NCI-H1436 (cell line): ENCODE measurements at places on chromosomes 4 and X.
A peak's percentile ranks its signal among the peaks of the same experiment; 100 is the strongest.

GRCh38 chr4:11299016-11299415, 129.7 kb downstream of the HS3ST1 start:
- no peak for DNase-seq

GRCh38 chr4:84529169-84529751, 30.2 kb upstream of the NKX6-1 start:
- peak; percentile 35 for DNase-seq

- no peak for DNase-seq
Measured at GRCh38 chr4:119725688-119726330, 97.2 kb upstream of the PDE5A start.

GRCh38 chr4:25809996-25810395, 52.8 kb downstream of the SEL1L3 start:
- DNase-seq = no peak

DNA sequence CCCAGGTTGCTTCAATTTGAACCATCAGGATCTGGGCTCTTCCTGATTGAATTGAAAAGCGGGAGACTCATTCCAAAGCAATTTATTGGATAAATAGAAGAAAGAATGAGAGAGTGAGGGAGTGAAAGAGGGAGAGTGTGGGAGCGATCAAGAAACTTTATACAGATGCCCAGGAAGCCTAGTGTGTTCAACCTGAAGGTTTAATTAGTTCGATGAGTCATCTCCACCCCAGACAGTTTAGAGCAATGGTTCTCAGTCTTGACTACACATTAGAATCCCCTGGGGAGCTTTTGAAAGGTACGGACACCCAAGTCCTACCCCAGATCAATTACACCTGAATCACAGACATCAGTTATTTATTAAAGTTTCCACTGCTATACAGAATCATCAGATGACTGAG, 61.5 kb downstream of the GEMIN8 start:
- DNase-seq = no peak

DNA sequence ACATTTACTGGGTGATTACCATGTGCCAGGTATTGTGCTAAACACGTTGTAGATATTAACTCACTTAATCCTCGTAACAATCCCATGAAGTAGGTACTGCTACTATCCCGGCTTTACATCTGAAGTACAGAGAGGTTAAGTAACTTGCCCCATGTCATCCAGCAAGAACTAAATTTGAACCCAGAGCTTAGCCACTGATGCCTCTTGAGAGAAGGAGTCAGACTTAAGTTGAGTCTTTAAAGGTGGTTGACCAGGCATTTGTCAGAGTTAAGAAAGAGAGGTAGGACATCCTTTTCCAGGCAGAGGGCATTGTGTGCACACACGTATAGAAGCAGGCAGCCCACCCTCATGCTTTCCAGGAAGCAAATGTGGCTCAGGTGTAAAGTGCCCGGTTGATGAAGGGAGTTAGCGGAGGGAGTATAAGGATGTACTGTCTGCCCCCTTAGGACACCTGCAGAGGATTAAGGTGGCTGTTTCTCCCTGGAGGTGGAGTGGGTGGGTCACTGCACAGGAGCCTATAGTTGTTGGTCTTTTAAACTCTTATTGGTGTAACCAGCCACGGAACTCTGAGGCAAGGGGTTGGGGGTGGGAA, 335 bp upstream of the CD38 start:
- DNase-seq = no peak

- DNase-seq = no peak
Measured at GRCh38 chrX:40172401-40173142, 74.8 kb upstream of the BCOR start.

- no peak for DNase-seq
Measured at GRCh38 chr4:48687313-48688051, 92.6 kb downstream of the FRYL start.

- no peak for DNase-seq
Measured at GRCh38 chrX:16114611-16115010, 8.8 kb upstream of the GRPR start.

- DNase-seq = no peak
Measured at GRCh38 chr4:2763511-2763967, 7.4 kb upstream of the TNIP2 start.

GRCh38 chrX:39907964-39908661, 189.6 kb downstream of the BCOR start:
- no peak for DNase-seq

- no peak for DNase-seq
Measured at GRCh38 chr4:56026596-56026995, 77.9 kb downstream of the CEP135 start.

GRCh38 chrX:125646195-125646594, 326.5 kb downstream of the TEX13C start:
- DNase-seq = no peak

DNA sequence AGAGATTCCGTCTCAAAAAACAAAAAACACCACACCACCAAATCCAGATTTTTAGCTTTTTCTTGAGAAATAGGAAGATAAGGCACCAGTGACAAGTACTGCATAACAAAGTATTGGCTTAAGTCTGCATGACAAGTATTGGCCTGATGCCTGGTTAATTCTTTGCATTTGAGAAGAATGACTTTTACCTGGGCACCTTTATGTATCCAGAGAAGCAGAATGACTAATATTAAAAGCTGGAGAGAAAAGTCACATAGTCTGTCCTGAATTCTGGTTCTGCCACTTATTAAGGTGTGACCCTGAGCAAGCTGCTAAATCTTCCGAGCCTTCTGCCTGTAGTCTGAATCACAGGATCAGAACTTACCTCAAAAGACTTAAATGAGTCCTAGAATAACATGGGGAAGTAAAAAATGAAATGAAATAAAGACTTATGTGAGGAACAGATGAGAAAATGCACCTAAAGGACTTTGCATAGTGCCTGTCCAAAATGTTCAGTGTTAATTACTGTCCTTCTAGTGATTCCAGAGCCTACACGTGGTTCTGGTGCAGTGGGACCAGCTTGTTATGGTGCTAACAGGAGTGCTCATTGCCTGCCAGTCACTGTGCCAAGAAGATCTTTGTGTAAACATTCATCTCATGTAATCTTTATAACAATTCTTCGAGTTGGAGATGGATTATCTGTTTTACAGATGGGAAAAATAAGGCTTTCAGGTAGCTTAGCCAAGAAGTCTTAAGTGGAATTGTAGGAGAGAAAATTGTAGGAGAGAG, 31.6 kb downstream of the UGDH start:
- DNase-seq = no peak

GRCh38 chr4:159238631-159239030, 135.8 kb downstream of the RAPGEF2 start:
- no peak for DNase-seq

- DNase-seq = no peak
Measured at GRCh38 chr4:147825451-147826287, 93.8 kb downstream of the ARHGAP10 start.

GRCh38 chrX:115939636-115940160, 230.8 kb upstream of the AGTR2 start:
- no peak for DNase-seq

DNA sequence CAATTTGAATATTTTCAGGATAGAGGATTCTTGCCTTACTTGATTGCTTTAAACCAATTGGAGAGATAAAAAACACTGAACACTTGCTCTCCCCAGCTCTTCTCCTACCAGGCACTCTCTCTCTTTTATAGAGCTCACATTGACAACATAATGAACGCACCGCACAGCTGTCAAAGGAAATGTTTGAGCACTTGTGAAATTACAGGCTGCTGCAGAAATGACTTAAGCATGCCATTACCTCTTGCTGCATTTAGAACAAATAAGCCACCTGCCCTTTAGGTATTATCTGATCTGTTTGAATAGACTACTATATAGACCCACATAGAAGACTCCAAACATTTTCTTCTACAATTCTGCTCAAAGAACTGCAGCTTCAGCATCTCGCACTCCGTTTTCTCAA, 227.7 kb downstream of the C4orf33 start:
- DNase-seq = peak; percentile 82

- DNase-seq = no peak
Measured at GRCh38 chrX:112670977-112671376, 8.8 kb downstream of the LHFPL1 start.

GRCh38 chrX:17496407-17496806, 121.4 kb downstream of the NHS start:
- no peak for DNase-seq

GRCh38 chr4:155072417-155072816, 136.0 kb upstream of the NPY2R start:
- DNase-seq = no peak
